ENCODE measurements at places on chromosomes 16 and 17.

- DNase-seq = no peak
Measured at GRCh38 chr16:1068451-1068850, 4.1 kb upstream of the SSTR5 start.

GRCh38 chr17:6903326-6903900, 71.9 kb upstream of the TEKT1 start:
- DNase-seq = no peak

- DNase-seq = no peak
Measured at GRCh38 chr17:29050176-29050575, 7.2 kb downstream of the PIPOX start.

- DNase-seq = no peak
Measured at GRCh38 chr17:56177361-56177760, 24.1 kb downstream of the ANKFN1 start.

- DNase-seq = no peak
Measured at GRCh38 chr16:106623-107324, 28.7 kb downstream of the MPG start.

- no peak for DNase-seq
Measured at GRCh38 chr16:19071811-19072777, 4.7 kb downstream of the COQ7 start.

GRCh38 chr17:6712058-6712853, 913 bp downstream of the SLC13A5 start:
- no peak for DNase-seq

GRCh38 chr17:1558401-1558800, 4.2 kb downstream of the PITPNA start:
- no peak for DNase-seq

DNA sequence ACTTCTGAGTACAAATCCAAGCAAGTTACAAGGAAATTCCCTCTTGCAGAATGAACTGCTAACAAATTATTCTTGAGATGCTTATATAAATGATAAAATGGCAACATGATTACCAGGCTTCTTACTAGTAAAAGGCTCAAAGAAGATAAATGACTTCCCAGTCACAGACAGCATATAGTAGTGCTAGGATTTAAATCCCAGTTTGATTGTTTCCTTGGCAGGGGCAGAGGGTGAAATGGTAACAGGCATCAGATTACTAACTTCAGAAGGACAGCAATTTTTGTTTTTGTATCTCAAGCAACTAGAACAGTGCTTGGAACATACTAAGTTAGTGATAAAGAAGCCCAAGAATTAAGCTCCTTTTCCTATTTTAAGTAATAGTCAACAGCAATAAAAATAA, 102.8 kb downstream of the SSH2 start:
- DNase-seq = no peak

DNA sequence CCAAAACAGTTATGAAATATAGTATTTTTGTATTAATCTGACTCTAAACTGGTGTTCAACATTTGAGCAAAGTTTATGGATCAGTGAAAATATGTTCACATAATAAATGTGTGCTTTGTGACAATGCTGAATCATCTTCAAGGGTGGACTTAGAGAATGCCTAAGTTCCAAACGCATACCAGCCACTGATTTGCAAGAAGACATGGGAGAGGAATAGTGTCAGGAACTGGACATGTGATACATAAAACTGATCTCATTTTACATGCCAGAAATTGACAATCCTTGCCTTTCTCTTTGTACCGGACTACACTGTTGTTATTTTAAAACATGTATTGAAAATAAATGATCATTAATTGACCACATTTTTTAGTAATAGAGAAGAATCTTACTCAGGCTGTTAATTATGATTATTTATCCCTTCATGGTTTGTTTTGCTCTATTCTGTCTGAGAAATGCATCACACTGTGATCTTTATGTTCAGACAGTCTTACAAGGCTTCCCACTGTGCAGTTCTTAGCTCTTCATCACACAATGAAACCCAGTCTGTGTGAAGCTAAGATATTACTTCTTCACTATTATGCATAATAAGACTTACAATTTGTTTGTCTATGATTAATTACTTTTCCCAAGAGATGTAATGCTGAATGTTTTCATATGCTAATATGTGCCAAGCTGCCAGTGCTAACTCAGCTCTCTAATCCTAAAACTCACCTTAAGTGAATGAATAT, 1180.6 kb upstream of the CDH8 start:
- DNase-seq = no peak

- DNase-seq = no peak
Measured at GRCh38 chr16:46822270-46822669, 8.7 kb downstream of the C16orf87 start.

DNA sequence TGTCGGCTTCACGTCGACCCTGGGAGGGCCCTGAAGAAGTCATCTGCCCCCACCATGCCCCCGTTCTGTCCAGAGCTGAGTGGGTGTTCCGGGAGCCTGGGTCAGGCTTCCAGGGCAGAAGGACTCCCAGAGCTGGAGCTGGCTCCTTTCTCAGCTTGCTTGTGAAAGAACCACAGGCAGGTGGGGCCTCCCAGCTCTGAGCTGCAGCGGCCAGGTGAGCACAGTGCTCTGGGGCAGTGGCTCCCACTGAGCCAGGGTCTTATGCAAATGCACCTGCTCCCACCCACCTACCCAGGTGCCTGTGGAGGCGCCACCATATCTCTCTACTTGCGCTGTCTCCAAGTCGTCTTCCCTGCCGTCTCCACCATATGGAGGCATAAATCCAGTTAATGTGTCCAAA, 140.0 kb upstream of the RPL38 start:
- no peak for DNase-seq

DNA sequence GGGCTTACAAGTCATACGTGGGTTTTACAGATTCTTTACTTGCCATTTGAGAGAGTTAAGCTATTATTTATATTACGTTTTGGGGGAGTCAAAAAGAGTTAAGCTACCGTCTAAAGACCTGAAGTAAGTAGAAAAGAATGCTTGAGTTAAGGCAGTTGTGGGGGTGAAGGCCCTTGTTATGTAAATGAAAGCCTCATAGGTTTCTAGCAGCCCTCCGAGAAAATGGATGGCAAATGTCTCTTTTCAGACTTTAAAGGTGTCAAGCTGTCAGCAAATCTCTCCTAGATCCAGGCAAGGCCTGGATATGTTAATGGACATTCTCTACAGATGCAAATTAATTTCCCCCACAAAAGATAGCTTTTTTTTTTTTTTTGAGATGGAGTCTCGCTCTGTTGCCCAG, 7.2 kb upstream of the EIF4A3 start:
- DNase-seq = no peak

DNA sequence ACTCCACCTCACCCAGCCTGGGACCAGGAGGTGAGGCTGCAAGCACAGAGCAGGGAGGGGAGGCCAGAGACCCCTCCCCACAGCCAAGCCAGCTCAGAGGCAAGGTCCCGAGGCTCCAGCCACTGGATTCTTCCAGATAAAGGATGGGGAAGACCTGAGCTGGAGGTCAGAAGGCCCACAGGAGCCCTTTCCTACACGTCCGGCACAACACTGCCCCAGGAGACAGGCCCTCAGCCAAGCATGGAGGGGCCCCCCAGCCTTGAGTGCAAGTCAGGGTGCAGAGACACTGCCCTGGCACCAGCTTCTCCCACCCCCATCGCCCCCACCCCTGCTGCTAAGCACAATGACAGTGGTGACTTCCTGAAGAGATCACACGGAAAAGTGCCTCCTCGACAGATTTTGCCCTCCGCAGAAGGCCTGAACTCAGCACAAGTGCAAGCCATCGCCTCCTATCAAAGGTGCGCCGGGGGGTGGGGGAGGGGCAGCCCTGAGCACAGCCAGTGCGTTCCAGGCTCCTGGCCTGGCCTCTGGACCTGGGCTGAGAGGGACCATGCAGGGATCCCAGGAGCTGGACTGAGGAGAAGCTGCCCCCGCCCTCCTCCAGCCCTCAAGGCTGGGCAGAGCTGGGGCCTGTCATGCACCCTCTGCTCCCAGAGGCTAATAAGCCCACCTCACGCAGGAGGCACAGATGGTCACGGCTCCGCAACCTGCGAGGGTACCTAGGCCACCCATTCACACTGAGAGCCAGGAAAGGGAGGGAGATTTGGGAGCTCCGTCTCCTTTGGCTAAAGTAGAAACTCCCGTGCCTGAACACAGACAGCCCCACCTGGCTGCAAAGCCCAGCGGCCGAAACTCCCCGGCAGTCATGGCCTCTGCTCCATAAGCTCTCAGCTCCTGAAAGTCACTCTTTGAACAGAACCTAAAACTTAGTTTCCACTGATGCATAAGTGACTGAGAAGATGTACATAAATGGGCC, 2.7 kb downstream of the MAFG start:
- no peak for DNase-seq

DNA sequence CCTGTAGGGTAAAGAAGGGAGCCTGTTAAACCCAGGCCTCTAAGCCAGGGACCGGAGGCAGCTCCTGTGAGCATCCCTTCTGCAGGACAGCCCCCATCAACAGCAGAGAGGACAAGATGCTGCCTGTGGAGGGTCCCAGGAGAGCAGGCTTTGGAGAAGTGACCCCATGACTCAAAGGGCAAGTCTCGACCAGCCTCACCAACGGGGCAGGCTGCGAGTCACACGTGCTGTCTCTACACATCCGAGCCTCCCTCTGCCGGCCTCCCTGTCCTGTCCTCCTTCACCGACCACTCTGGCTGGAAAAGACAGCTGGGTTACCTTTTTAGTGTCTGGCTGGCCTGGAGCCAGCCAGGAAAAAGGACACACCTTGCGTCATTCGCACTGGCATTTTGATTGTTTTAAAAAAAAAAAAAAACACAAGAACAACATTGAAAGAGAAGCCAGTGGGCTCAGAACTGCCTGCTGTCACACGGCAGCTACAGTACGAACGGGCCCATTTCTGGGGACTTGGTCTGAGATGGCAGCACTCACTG, 74.5 kb upstream of the RCVRN start:
- no peak for DNase-seq

GRCh38 chr17:63390090-63390489, 56.0 kb downstream of the CYB561 start:
- no peak for DNase-seq

DNA sequence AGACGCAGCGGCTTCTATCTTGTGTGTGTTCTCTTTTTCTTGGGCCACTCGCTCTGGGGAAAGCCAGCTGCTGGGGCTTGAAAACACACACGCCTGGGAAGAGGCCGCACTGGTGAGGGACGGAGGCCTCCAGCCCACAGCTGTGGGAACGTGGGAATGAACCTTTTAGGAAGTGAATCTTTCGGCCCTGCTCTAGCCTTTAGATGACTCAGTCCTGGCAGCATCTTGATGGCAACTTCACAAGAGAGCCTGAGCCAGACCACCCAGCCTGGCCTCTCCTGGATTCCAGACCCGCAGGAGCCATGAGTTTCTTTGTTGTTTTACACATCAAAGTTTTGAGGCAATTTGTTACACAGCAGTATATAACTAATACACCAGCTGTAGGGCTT, 2.2 kb upstream of the PDPK1 start:
- DNase-seq = no peak

- no peak for DNase-seq
Measured at GRCh38 chr16:69616082-69616481, 50.3 kb downstream of the NFAT5 start.

DNA sequence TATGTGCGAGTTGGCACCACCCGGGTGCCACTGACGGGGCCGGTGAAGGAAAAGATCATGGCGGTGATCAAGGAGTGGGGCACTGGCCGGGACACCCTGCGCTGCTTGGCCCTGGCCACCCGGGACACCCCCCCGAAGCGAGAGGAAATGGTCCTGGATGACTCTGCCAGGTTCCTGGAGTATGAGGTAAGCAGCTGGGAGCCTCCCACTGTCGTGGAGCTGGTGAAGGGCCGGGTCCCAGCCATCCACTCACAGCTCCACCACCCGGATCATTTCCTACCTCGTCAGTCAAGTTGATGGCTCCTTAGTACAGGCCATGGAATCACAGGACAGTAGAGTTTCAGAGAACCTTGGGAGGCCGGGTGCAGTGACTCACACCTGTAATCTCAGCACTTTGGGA, 20.0 kb downstream of the ATP2A1 start:
- no peak for DNase-seq

- DNase-seq = no peak
Measured at GRCh38 chr17:37518826-37519225, 29.1 kb downstream of the DUSP14 start.

GRCh38 chr16:86761111-86762031, 183.0 kb downstream of the FOXL1 start:
- DNase-seq = peak; percentile 41

GRCh38 chr16:77762262-77762661, 26.1 kb upstream of the VAT1L start:
- no peak for DNase-seq

DNA sequence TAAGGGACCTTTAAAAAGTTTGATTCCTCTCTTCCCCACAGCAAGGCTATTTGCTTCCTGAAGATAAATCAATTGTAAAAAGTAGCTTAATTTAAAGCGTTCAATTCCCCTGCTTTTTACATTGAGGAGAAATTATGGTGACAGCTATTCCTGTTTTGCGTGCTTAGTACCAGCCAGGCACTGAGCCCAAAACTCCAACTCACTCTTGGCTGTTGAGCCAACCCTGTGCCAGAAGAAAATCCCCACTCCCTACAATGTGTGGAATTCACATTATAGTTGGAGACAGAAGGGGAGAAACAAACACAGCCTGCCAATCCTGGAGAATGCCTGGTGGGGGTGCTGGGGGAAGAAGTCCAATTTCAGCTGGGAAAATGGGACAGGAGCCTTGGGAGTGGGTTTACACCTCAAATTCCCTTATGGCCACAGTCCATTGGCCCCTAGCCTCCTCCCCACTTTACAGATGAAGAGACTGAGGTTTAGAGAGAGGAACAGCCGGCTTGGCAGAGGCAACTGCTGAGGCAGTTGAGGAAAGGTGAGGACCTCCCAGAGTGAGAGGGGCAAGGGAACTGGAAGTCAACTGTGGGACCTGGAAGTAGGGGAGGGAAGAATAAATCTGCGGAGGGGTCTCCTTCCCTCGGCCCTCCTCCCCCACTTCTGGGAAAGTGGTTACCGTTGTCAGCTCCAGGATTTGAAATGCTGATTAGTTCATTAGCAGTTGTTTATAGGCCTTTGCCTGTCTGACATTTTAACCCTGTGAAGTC, 26.1 kb downstream of the CDH1 start:
- no peak for DNase-seq

- no peak for DNase-seq
Measured at GRCh38 chr17:18039535-18040260, 490 bp downstream of the GID4 start.

DNA sequence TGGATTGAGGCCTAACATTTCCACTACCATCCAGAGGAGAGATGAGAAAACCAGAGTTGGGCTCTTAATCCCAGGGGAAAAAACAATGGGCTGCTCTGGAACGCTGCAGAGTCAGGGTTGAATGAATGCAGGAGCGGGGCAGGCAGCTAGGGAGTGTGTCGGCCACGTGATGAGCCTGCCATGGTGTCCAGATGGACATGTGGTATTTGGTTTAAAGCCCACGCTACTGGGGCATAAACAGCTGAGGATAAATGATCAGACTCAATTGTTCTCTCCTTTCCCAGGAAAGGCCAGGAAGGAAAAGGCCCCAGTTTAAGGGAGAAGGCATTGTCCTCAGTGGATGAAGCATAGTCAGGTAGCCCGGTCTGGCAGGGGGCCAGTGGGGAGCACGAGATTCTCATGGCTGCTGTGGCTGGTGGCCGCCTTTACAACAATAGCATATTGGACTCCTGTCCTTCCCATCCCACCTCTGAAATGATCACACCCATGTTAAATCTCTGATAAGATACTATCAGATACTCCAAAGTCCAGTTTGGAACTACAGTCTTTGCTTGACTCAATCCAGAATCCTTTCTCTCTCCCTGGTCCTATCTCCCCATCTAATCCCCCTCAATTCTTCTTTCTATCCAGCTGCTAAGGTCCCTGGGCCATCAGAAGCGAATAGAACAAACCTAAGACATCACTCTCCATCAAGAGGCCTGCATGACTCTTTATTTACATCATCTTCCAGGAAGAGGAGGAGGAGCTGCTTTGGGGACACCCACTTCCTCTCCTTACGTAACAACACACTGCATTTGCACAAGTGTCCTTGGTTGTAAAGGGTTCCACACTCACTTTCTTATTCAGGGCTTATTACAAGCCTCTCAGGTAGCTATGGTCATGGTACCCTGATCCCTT, 20.4 kb downstream of the CA4 start:
- no peak for DNase-seq

Measured in stimulated activated CD4-positive, alpha-beta T cell treated with anti-CD3 and anti-CD28 coated beads, TNF-alpha, amount 100 ng/mL, for 1 hour (primary cell).